ENCODE measurements at places on chromosomes 11 and 22. TPM values are rescaled to one million over a fixed set of nuclear protein-coding genes. Genes with fewer than 3 reads are reported as not detected.

DNA sequence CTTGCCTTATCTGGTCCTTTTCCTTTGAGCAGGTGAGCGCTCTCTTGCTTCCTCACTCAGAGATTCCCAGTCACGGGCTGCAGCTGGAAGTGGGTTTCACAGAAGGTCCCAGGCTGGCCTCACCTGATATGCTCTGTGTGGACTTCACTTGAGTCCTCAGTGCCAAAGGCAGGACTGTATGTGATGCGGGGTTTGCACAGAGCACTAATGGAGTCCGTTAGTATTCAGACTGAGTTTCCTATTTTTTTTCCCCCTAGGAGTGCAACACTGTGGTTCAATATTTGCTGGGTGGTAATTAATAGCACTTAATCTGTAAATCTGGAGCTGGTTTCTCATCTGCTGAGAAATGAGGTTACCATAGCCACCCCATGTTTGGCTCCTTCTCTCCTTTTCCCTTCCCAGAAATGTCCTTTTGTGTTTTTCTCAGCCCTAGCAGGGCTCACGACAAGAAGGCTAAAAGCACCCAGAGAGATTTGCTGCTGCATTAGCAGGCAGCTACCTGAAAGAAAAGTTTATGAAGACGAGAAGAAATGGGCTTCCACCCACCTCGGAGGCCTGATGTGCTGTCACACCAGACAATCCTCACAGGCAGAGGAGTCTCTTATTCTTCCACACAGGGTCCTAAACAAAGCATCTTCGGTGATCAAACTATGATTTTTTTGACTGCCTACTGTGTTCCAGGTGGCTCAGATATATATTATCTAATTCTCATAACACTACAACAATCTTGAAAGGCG lies 262.1 kb downstream of the KIRREL3 start:
- no peak for DNase-seq

DNA sequence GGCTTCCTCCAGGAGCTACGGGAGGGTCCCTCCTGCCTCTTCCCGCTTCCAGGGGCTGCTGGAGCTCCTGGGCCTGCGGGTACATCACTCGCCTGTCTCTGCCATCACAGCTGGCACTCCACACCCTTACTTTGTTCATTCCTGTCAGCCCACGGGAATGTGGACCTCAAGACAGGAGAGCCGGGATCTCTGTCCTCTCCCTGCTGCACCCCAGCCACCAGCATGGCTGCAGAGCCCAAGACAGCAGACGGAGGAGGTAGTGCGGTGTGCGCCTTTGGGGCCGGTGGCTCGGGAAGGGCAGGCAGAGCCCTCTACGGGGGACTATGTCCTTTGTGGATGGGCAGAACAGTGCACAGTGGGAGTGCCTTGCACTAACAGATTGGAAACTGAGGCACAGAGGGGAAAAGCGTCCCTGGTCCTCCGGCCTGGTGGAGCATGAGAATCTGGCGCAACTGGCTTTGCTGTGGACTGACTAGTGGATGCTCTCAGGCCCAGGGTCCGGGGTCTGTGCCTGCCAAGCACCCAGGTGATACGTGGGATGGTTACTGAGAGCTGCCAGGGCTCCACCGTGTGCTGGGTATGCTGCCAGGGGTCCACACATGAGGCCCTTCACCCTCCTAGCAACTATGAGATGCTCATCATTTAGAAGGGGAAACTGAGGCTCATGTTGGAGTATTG lies 47.3 kb downstream of the IGF2 start:
- no peak for DNase-seq

- no peak for DNase-seq
Observed at GRCh38 chr11:65639623-65640482, 2.0 kb downstream of the SIPA1 start.

Gene IFITM10
- total RNA-seq: 0.99 TPM

Gene GNAZ
- 1.8 TPM for total RNA-seq

Gene KRTAP5-1
- total RNA-seq: 0.30 TPM

Measured in skin of body (tissue), 3 donors.